ENCODE measurements at places on chromosomes 13 and 19.

DNA sequence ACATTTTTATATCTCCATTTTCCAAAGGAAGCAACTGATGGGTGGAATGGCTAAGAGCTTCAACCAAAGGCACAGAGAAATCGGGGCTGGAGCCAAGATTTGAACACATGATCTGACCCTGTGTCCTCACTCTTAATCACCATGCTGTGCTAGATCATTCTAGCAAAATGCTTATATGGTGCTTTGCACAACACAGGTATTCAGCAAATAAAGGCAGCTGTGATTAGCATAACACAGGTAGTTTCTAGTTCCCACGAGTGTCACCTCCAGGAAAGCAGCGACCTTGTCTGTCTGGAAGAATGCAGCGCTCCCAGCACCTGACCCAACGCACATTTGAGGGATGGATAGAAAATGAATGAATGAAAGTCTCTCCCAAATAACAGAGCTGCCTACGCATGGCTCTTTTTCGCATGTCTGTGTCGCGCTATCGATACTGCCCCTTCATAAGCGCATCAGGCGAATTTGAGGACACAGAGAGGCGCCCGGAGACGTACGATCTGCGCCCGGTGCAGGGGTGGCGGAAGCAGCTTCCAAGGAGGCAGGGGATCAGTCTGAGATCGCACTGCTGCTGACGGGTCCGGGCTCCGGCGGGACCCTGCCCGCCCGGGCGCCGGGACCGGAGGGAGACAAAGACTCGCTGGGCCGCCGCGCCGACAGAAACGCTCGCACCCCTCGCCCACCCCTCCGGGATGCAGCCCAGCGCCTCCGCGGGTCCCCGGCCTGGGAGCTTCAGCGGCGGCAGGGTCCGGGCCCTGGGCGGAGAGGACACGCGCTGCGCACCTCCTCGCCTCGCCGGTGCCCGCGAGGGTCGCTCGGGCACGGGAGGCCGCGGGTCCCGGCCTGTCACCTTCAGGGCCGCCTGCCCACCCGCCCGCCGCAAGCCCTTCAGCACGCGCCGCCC is 609 bp downstream of the EPS15L1 start:
- DNase-seq: peak; percentile 9

DNA sequence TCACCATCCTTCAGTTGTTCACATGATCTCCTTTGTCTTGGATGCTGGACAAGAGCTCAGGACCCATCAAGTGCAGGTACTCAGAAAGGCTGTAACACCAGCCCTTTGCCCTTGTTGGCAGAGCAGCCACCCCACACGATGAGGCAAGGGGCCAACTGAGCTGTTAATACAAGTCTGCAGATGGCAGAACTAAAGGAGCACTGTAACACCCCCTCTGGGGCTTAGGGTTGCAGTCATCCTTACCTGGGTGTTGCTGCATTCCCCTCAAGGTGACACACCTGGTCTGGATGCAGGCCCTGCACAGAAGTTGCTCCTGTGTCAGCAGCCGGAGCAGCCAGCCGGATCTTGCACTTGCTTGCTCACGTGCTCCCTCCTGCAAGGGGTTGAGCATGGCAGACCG is 52.0 kb downstream of the STARD13 start:
- no peak for DNase-seq

GRCh38 chr13:50244355-50244712 is 229.1 kb downstream of the KCNRG start:
- no peak for DNase-seq

DNA sequence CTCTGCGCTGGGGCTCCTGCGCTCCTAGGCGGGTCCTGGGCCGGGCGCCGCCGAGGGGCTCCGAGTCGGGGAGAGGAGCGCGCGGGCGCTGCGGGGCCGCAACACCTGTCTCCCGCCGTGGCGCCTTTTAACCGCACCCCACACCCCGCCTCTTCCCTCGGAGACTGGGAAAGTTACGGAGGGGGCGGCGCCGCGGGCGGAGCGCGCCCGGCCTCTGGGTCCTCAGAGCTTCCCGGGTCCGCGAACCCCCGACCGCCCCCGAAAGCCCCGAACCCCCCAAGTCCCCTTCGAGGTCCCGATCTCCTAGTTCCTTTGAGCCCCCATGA is at the start of gene GJB2:
Gene GJB2 (minus strand): TSS at position 103 of the 326 bp plus-strand sequence. CDS start 3,357 bp downstream, outside the sequence.
- no peak for DNase-seq

- no peak for DNase-seq
Measured at GRCh38 chr19:50722201-50723013, 757 bp upstream of the CLEC11A start.

- DNase-seq: no peak
Measured at GRCh38 chr19:29706635-29707034, 8.4 kb downstream of the C19orf12 start.

- no peak for DNase-seq
Measured at GRCh38 chr19:30710721-30711120, 338.5 kb downstream of the ZNF536 start.

DNA sequence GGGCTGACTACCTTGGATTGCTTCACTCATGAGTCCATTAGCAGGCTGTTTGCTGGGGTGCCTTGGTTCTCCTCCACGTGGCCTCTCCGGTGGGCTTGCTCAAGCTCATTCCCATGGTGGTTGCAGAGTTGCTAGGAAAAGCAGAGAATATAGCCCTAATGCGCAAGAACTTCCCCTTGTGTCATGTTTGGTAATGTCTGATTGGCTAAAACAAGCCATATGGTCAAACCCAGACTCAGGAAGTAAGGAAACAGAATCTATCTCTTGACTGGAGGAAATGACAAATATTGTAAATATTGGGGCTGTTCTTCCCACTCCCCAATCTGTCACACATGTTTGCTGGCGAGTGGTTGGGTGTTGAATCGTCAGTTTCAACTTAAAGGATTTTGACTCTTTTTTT is 12.1 kb downstream of the NFILZ start:
- no peak for DNase-seq

GRCh38 chr19:6865849-6866248 is 21.5 kb upstream of the ADGRE1 start:
- DNase-seq: no peak
